Vagina (tissue), 2 donors: ENCODE measurements at places on chromosomes 1 and 21. TPM values are rescaled to one million over a fixed set of nuclear protein-coding genes. Genes with fewer than 3 reads are reported as not detected.

Gene SPRR2E
- 11.8 TPM for total RNA-seq

Gene PLA2G5
- total RNA-seq = 2.7 TPM

Gene CAPN8
- total RNA-seq = 0.49 TPM

Gene VASH2
- 4.2 TPM for total RNA-seq

Gene TTC24
- total RNA-seq = not detected

Gene RNF19B
- 24.6 TPM for total RNA-seq

- peaks cover 14% of the 10 kb centered on the region for H3K4me1 ChIP-seq
- H3K27ac ChIP-seq = no peak overlapping the region
- H3K27me3 ChIP-seq = no peaks in the 10 kb centered on the region
- DNase-seq = no peak
Observed at GRCh38 chr21:37565530-37566223, 199.1 kb downstream of the DYRK1A start.

DNA sequence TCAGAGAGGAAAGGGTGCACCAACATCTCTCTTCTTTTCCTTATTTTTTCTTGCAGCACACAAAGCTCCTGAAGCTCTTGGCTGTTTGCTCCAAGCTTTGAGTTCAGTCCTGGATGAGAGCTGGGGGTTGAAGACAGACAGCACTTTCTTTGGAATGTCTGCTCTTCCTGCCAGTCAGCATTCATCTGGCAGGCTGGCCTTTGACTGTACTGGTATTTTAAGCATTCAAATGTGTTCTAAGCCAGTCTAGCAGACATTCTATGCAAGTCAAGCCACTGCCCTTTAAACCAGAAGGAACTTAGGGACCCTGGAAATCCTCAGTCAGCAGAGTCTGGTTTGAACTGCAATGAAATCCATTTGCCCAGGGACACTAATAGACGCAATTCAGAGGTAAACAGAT, 45.0 kb downstream of the XCL1 start:
- H3K27ac ChIP-seq = no peak overlapping the region
- no peaks in the 10 kb centered on the region for H3K27me3 ChIP-seq
- H3K4me1 ChIP-seq = no peaks in the 10 kb centered on the region
- no peak for DNase-seq
- H3K4me3 ChIP-seq = no peak overlapping the region
- H3K36me3 ChIP-seq = no peaks in the 10 kb centered on the region

DNA sequence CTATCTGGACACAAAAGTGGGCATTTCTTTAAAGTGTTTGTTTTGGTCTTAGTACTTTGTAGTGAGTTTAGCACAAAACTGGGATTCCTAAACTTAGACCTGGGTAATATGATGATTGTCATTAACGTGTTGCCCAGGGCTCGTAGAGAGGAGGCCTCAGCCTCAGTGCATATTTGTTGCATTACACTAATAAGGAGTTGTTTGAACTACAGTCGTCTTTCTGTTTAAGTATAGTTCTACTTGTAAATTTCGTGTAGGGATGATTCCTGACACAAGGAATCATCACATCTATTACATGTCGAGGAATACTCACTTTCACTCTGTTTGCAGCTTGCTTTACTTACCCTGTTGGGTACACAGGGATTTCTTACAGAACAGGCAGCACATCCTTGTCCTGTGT, 85.0 kb downstream of the PRDM2 start:
- H3K4me1 ChIP-seq = peaks cover 54% of the 10 kb centered on the region
- no peaks in the 10 kb centered on the region for H3K36me3 ChIP-seq
- H3K27ac ChIP-seq = peak overlapping the region; percentile 58
- H3K27me3 ChIP-seq = no peaks in the 10 kb centered on the region
- no peak for DNase-seq

- no peak overlapping the region for H3K4me3 ChIP-seq
- H3K36me3 ChIP-seq = no peaks in the 10 kb centered on the region
- no peak overlapping the region for H3K27ac ChIP-seq
- DNase-seq = no peak
- H3K4me1 ChIP-seq = no peaks in the 10 kb centered on the region
Observed at GRCh38 chr1:46556822-46557221, 5.4 kb upstream of the KNCN start.

GRCh38 chr21:41167348-41168342, at the start of gene BACE2:
Gene BACE2, plus strand, starts transcription at chr21:41168160. Its CDS starts 104 bp downstream, at chr21:41168264.
- H3K27ac ChIP-seq = peak within 1 kb of the TSS; percentile 98
- no peaks in the 10 kb centered on the region for H3K36me3 ChIP-seq
- H3K27me3 ChIP-seq = no peaks in the 10 kb centered on the region
- peak within 1 kb of the TSS; percentile 91 for H3K4me3 ChIP-seq
- H3K4me1 ChIP-seq = peaks cover 39% of the 10 kb centered on the region
- no peak for DNase-seq

GRCh38 chr1:2925918-2926317, 95.3 kb upstream of the ACTRT2 start:
- H3K27me3 ChIP-seq = peaks cover under 1% of the 10 kb centered on the region
- no peaks in the 10 kb centered on the region for H3K4me1 ChIP-seq
- H3K4me3 ChIP-seq = no peak overlapping the region
- H3K36me3 ChIP-seq = no peaks in the 10 kb centered on the region
- H3K27ac ChIP-seq = no peak overlapping the region

DNA sequence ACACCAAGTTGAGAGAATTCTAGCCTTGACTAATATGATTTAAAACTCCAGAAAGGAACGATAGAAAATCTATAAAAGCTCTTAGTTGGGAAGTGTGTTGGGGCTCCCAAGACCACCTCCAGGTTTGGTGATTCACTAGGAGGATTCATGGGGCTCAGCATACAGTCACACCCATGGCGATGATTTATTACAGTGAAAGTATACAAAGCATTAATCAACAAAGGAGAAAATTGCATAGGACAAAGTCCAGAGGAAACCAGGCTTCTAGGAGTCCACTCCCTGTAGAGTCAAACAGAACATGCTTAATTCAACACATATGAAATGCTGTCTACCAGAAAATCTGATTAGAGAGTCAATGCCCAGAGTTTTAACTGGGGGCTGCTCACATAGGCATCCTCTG, 4.8 kb downstream of the CDCA8 start:
- H3K27ac ChIP-seq = no peak overlapping the region
- no peak for DNase-seq
- H3K4me1 ChIP-seq = peaks cover 5% of the 10 kb centered on the region
- no peaks in the 10 kb centered on the region for H3K27me3 ChIP-seq
- no peak overlapping the region for H3K4me3 ChIP-seq

DNA sequence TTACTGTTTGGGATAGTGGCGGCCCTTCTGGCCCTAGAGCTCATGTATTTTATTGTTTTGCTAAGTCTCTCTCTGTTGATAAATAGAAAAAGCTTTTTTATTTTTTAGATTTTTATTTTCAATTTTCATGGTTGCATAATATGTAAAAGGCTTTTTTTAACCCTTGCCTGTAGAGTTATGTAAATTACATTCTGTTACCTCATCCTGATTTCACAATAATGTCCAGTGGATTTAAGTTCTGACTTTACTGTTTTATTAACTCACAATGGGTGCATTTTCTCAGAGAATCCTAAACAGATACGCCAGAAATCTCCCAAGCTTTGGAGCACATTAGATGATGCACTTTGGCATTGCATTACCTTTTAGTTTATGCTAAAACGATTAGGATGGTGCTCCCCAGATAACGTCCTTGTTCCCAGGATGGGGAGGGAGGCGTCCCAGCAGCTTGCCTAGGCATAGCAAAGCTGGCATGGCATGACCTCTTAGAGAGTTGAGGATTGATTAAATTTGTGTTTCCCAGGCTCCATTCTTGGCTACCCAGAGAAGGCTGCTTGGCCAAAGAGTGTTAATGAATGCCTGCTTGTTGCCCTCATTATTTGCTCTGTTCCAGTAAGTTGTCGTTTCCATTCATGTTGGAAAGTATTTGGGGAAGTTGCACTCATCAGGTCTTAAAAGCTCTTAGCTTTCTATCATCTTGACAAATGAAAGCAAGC, 17.1 kb downstream of the UTP25 start:
- H3K4me1 ChIP-seq = no peaks in the 10 kb centered on the region
- DNase-seq = no peak
- no peak overlapping the region for H3K27ac ChIP-seq
- no peaks in the 10 kb centered on the region for H3K36me3 ChIP-seq
- no peak overlapping the region for H3K4me3 ChIP-seq

DNA sequence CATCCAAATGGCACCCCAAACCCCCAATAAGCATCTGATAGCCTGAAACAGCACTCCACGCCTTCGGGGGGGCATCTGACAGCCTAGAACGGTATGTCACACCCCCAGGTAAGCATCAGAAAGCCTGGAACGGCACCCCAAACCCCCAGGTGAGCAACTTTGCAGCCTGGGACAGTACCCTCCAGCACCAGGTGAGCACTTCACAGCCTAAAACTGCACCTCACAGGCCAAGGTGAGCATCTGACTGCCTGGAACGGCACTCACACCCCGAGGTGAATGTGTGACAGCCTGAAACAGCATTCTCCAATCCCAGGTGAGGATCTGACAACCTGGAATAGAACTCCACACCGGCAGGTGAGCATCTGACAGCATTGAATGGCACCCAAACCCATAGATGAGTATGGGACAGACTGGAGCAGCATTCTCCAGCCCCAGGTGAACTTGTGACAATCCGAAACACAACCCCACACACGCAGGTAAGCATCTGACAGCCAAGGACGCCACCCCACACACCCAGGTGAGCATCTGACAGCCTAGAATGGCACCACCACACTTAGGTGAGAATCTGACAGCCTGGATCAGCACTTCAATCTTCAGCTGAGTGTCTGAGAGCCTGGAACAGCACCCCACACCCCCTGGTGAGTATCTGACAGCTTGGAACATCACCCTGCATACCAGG, 18.3 kb upstream of the MMEL1 start:
- DNase-seq = no peak
- no peaks in the 10 kb centered on the region for H3K36me3 ChIP-seq
- no peak overlapping the region for H3K4me3 ChIP-seq
- no peaks in the 10 kb centered on the region for H3K27me3 ChIP-seq

DNA sequence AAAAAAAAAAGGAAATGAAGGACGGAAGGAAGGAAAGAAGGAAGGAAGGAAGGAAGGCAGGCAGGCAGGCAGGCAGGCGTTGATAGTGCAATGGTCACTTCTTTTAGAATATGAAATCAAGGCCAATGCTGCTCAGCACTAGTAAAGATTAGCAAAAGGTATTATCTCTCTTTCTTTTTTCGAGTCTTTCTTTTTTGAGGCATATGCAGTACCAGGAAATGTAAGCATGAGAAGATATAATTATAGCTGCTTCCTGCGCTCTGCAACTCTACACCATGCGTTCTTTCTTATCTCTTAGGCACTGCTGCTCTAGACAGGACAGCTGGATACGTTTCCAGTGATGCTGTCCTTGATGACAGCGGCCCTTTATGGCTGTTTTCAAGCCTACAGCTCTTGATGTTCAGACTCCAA, 1512.5 kb upstream of the B3GALT2 start:
- no peaks in the 10 kb centered on the region for H3K27me3 ChIP-seq
- no peaks in the 10 kb centered on the region for H3K4me1 ChIP-seq
- H3K4me3 ChIP-seq = no peak overlapping the region
- DNase-seq = no peak
- no peak overlapping the region for H3K27ac ChIP-seq

DNA sequence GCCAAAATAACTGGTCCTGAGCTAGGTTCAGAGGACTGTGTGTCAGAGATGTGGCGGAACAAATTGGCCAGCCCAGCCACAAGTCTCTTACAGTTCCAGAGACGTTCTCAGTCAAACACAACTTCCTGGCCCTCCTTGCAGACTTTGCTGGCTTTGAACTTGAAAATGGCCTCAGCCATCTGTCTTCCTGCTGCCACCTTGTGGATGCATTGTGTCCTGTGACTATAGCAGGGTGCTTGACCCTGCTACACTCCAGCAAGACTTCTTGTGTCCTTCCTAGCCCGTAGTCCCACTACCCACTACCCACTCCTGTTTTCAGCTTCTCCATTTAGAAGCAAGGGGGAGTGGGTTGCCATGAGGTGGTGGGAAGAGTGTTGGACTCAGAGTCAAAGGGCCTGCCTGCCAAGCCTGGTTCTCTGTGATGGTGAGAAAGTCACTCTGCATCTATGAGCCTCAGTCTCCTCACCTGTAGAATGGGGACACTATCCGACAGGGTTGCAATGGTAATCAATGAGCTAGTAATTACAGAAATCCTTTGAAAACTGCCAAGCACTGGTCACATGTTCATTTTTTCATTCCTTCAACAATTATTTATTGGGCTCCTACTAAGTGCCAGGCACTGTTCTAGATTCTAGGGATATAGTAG, 109.9 kb downstream of the IGSF21 start:
- H3K27ac ChIP-seq = no peak overlapping the region
- H3K4me3 ChIP-seq = no peak overlapping the region
- DNase-seq = no peak
- H3K36me3 ChIP-seq = no peaks in the 10 kb centered on the region
- H3K4me1 ChIP-seq = no peaks in the 10 kb centered on the region

- H3K4me3 ChIP-seq = no peak overlapping the region
- no peaks in the 10 kb centered on the region for H3K4me1 ChIP-seq
- no peak for DNase-seq
- H3K27ac ChIP-seq = no peak overlapping the region
Observed at GRCh38 chr1:155759966-155760630, 71.2 kb downstream of the DAP3 start.

DNA sequence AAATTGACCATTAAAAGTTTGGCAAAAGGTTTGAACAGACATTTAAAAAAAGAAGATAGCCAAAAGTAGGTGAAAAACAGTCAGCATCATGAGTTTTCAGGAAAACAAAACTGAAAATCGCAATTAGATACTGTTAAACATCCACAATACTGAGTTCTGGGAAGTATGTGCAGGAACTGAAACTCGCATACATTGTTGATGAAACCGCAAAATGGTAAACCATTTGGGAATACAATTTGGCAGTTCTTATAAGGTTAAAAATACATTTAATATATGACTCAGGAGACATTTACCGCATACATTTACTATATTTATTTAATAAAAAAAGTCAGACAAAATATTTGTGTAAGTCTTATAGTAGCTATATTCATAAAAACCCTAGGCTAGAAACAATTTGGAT, 393.2 kb downstream of the COL11A1 start:
- H3K4me3 ChIP-seq = no peak overlapping the region
- no peak overlapping the region for H3K27ac ChIP-seq
- H3K36me3 ChIP-seq = no peaks in the 10 kb centered on the region
- no peak for DNase-seq
- H3K4me1 ChIP-seq = no peaks in the 10 kb centered on the region
- no peaks in the 10 kb centered on the region for H3K27me3 ChIP-seq

DNA sequence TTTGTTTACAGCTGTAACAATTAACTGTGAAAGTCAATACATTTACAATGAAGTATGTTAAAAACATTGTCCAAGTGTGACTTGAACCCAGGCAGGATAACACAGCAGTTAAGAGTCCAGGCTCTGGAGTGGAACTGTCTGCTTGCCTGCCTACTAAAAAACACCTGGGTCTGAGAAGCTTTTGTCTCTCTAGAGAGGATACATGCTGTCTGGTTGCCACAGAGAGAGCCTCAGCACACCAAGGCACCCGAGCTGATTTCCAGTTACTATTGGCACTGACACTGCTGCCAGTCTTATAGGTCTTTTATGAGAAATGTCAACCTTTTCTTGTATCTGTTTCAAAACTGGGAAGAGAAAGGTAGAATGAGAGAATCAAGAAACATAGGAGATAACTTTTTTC, 20.2 kb upstream of the RALGPS2 start:
- H3K4me3 ChIP-seq = no peak overlapping the region
- H3K4me1 ChIP-seq = no peaks in the 10 kb centered on the region
- H3K27ac ChIP-seq = no peak overlapping the region
- DNase-seq = no peak
- H3K27me3 ChIP-seq = no peaks in the 10 kb centered on the region
- H3K36me3 ChIP-seq = no peaks in the 10 kb centered on the region
